ENCODE measurements at places on chromosomes 3 and 15. TPM values are rescaled to one million over a fixed set of nuclear protein-coding genes. Genes with fewer than 3 reads are reported as not detected.

COL6A5 gene
- not detected for total RNA-seq

SYNPR gene
- not detected for total RNA-seq

PCLAF gene
- not detected for total RNA-seq

GPR27 gene
- 6.0 TPM for total RNA-seq

TMEM44 gene
- 29.9 TPM for total RNA-seq

COL7A1 gene
- 8.7 TPM for total RNA-seq

SERPINI2 gene
- not detected for total RNA-seq

IGDCC3 gene
- not detected for total RNA-seq

PIGZ gene
- total RNA-seq, result 5.4 TPM

TJP1 gene
- total RNA-seq, result 465 TPM

CLDN18 gene
- 0.09 TPM for total RNA-seq

MUC20 gene
- 28.7 TPM for total RNA-seq

LRTM1 gene
- total RNA-seq, result not detected

NAALADL2 gene
- total RNA-seq, result 36.9 TPM

CFAP100 gene
- 1.5 TPM for total RNA-seq

XCR1 gene
- 0.27 TPM for total RNA-seq

WNT5A gene
- 4.7 TPM for total RNA-seq

IGSF10 gene
- total RNA-seq, result 1.2 TPM

PRSS50 gene
- total RNA-seq, result 0.13 TPM

GABRR3 gene
- not detected for total RNA-seq

ZBBX gene
- total RNA-seq, result 0.31 TPM

TEX9 gene
- 8.1 TPM for total RNA-seq

ISLR2 gene
- 1.5 TPM for total RNA-seq

PIF1 gene
- total RNA-seq, result 0.76 TPM

BFSP2 gene
- total RNA-seq, result not detected

SEMA3G gene
- 38.3 TPM for total RNA-seq

POMGNT2 gene
- total RNA-seq, result 15.2 TPM

LRRC49 gene
- 11.5 TPM for total RNA-seq

CLDN16 gene
- 0.53 TPM for total RNA-seq

CCDC50 gene
- total RNA-seq, result 64.7 TPM

CYP8B1 gene
- total RNA-seq, result not detected

POTEB gene
- total RNA-seq, result not detected

UNC13C gene
- 0.04 TPM for total RNA-seq

SNUPN gene
- total RNA-seq, result 23.7 TPM

SAMMSON gene
- 3.4 TPM for total RNA-seq

SLC12A1 gene
- not detected for total RNA-seq

FBXO40 gene
- not detected for total RNA-seq

EIF4E3 gene
- total RNA-seq, result 36.4 TPM

IGSF11 gene
- total RNA-seq, result 19.8 TPM

FETUB gene
- total RNA-seq, result not detected

ZNF860 gene
- total RNA-seq, result 0.89 TPM

KLHL6 gene
- 4.7 TPM for total RNA-seq

PLAAT1 gene
- 0.98 TPM for total RNA-seq

SLC51A gene
- total RNA-seq, result 0.58 TPM

REC114 gene
- not detected for total RNA-seq

MYLK gene
- total RNA-seq, result 51.1 TPM

TMEM207 gene
- total RNA-seq, result not detected

CTXN2 gene
- not detected for total RNA-seq

CNTN3 gene
- total RNA-seq, result 3.7 TPM

CCDC33 gene
- total RNA-seq, result not detected

CASR gene
- not detected for total RNA-seq

OCA2 gene
- total RNA-seq, result 0.98 TPM

INKA1 gene
- total RNA-seq, result 7.3 TPM

Measured in sciatic nerve (tissue), 2 donors.